BJ (cell line): ENCODE measurements at places on chromosomes 1 and 21.

GRCh38 chr1:112990271-112990670, 34.3 kb upstream of the SLC16A1 start:
- DNase-seq: no peak

DNA sequence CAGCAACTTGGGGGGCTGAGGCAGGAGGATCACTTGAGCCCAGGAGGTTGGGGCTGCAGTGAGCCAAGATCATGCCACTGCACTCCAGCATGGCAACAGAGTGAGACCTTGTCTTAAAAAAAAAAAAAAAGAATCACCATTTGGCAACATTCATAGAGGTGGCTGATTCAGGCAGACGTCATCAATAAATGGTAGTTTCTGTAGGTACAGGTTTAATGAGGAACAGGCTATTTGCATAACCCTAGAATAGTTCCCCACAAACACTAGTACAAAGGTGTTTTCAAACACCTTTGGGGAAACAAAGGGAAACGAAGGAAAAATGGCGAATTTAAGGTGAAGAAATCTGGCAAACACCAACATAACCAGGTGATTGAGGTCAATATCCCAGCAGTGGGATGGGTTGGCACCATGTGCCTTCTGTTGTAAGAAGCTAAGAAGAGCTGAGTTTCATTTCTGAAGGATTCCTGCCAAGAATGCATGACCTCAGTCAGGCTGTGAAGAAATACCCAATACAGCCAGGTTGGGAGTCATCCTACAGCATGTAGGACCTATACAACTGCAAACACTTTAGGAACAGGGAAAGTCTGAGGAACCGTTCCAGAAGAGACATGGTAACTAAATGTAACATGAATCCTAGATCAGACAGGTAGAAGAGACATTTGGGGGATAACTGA, 5.6 kb downstream of the LPAR3 start:
- DNase-seq: no peak

DNA sequence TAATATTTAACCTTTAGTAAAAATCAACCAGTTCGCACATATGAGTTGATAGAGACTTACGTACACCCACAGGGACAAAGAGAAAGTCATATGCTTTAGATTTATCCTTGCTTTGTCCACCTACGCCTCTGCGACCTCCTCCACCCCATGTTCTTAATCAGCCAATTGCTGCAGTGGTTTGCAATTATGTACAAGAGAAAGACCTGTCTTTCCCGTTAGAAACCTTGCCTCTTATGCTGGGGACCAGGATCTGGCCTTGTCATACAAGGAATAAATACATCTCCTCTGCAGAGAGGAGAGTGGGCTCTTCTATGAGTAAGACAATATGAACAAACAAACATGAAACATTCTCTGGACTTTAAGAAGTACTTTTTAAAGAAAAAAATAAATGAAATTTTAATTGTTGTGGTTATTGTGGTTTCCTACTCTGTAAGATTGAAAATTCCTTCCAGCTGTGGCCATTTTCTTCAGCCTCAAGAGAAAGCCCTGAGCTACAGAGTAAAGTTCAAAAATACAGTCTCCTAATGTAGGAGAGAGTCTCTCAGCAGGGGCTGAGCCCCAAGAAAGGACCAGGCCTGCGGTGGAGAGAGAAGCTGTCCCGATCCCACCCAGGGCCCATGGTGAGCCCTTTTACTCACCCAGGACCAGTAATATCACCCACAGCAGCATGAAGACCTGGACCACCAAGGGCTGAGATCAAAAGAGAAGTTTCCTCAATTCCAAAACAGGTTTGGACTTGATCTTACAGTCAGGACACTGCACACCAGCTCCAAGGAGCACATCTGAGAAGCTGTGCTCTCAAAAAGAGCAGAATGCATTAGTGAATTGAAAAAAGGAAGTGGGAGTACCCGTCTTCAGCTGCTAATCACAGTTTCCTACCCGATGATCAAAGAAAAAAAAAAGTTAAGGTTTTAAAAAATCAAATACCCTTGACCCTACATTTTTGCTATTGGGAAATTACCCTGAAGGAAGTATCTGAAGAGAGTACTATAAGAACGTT, at the start of gene FCRL5:
TSS of gene FCRL5 (minus strand) at position 822 of the 1,000 bp plus-strand sequence. CDS start at position 669, 153 bp downstream.
- DNase-seq: no peak

DNA sequence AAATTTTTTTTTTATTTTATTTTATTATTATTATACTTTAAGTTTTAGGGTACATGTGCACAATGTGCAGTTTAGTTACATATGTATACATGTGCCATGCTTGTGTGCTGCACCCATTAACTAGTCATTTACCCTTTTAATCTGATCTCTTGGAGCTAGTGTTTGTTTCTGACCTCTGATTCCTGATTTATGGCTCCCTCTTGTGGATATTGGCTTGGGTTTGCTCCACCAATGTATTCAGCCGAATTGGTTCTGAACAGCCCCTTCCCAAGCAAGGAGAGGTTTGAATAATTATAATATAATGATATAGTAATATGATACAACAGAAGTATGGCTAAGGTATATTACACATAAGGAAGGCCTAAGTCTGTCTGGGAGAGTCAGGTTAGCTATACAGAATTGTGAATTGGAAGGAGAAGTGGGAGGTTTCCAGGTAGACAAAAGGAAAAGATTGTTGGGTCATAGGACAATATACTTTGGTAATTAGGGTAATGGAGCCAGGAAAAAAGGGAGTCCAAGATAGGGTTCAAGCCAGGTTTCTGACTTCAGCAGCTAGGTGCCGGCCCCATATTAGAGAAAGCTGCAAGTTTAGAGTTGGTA, 53.1 kb upstream of the HMCN1 start:
- DNase-seq: no peak

DNA sequence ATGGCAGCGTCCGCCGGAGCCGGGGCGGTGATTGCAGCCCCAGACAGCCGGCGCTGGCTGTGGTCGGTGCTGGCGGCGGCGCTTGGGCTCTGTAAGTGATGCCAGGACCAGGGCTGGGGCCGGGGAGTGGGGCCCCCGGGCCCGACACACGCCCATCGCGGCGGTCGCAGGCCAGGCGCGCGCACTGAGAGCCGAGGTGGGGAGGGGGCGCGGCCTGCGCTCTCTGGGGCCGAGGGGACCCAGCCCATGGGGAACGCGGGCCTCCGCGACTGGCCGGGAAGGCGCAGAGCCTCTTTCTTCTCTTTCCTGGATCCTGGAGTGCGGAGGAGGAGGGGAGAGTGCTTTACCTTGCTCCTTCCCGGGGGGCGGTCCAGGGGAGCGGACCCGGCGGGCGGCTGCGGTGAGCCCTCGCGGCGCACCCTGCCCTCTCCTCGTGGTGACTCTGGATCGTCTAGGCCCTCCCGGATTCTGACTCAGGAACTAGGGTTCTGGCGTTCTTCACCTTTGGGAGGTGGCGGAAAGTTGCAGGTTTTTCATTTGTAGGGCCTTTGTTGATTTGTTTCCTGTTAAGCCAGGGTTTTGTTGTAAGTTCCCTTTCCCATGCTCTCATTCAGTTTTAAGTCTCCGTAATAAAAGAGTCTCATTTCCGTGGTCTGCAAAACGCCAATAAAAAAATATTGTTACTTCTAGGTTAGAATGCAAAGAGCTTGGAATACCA, 529 bp downstream of the MPZL1 start:
- DNase-seq: no peak

DNA sequence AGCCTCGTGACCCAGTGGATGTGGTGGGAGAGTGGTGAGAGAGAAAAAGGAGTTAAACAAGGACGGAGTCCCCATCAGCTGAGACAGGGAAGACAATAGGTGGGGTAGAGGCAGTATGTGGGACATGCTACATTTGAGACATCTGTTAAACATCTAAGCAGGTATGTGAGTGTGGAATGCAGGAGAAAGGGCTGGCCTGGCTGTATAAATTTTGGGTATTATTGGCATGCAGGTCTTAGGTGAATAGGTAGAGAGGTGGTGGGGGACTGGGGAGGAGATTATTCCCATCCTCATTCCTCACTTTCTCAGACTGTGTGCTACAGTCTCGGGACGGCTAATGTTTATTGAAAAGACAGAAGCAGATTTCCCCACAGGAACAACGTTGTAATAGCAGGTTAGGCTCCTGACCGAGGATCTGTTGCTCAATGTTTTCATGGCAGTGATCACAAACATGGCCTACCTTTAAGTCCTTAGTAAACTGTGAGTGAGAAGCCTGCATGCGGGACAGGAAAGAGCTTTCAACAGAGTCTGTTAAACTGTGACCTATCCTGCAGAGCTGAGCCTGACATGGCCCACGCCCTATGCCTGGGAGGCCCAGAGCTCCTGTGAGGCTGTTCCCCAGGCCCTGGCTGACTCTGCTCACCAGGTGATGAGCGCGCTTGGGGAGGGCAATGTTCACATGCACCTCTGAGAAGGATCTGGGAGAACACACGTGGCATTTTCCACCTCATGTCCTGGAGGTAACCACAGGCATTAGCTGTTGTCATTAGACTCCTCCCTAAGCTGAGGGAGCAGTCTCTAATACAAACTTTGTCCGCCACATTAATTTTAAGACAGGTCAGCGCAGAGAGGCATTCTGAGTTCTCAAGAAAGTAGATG, 16.5 kb downstream of the VSIG8 start:
- DNase-seq: no peak
